ENCODE measurements at places on chromosomes 7 and 10. TPM values are rescaled to one million over a fixed set of nuclear protein-coding genes. Genes with fewer than 3 reads are reported as not detected.

- no peak overlapping the region for H3K27ac ChIP-seq
- H3K36me3 ChIP-seq: no peaks in the 10 kb centered on the region
- H3K4me1 ChIP-seq: peaks cover 8% of the 10 kb centered on the region
- no peaks in the 10 kb centered on the region for H3K27me3 ChIP-seq
- no peak for DNase-seq
- no peak overlapping the region for H3K4me3 ChIP-seq
Observed at GRCh38 chr7:46600340-46600739, 679.3 kb upstream of the IGFBP3 start.

- no peaks in the 10 kb centered on the region for H3K27me3 ChIP-seq
- H3K4me1 ChIP-seq: no peaks in the 10 kb centered on the region
- H3K27ac ChIP-seq: no peak overlapping the region
- H3K4me3 ChIP-seq: no peak overlapping the region
Observed at GRCh38 chr7:24130631-24131030, 153.4 kb upstream of the NPY start.

The AASS gene
- total RNA-seq: 8.2 TPM

The PHKG1 gene
- 0.57 TPM for total RNA-seq

The TRPV6 gene
- total RNA-seq: 36.1 TPM

The NPY4R gene
- not detected for total RNA-seq

Measured in pancreas (tissue), 10 donors.